ENCODE measurements at places on chromosomes 1 and 21. TPM values are rescaled to one million over a fixed set of nuclear protein-coding genes. Genes with fewer than 3 reads are reported as not detected.

DNA sequence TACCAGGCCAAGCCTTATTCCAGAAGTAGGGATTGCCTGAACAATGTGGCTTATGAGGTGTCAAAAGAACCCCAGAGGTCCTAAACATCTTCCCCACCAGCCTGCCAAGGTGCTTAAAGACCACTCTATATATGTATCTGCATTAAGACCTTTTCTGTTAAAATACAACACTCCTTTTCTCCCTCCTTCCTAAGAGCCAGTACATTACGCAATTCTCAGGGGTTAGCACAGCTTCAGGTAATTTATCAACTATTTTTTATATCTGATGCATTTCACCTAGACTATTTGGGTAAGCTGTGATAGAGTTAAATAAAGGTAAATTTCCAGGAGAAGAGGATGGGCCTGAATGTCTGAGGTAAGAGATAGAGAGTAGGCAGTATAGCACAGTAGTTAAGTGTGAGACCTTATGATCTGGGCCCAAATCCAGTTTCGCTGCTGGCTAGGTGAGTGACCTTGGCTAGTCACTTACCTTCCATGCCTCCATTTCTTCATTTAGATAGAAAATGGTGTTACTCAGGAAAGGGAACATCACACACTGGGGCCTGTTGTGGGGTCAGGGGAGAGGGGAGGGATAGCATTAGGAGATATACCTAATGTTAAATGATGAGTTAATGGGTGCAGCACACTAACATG is 5.1 kb upstream of the CCN1 start:
- ATAC-seq = no peak

GRCh38 chr1:61873581-61873980 is 131.3 kb downstream of the PATJ start:
- no peak for ATAC-seq

GRCh38 chr21:26087223-26087918 is 83.2 kb downstream of the APP start:
- peak; percentile 80 for ATAC-seq

DNA sequence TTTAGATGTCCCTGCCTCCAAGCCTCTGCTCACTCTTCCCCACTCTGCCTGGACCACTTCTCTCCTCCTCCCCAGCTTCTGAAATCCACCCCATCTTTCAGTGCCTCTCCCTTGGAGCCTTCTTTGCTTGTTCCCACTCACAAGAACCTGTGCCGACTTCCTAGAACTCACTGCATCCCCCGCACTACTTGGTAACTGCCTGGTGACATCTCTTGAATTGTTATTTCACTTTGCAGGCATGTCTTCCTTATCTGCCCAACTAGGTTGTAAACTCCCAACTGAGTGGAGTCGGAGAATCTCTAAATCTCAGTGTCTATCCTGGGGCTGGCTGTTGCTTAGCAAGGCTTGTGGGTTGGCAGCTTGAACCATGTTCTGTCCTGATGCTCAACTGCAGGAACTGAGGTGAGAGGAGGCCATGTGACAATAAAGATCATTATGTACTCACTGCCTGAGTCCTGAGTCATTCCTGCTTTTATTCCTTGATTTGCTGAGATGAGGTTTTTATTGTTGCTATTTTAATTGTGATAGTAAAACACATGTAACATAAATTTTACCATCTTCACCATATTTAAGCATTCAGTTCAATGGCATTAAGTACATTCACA is 3.9 kb downstream of the KPRP start:
- ATAC-seq = no peak

DNA sequence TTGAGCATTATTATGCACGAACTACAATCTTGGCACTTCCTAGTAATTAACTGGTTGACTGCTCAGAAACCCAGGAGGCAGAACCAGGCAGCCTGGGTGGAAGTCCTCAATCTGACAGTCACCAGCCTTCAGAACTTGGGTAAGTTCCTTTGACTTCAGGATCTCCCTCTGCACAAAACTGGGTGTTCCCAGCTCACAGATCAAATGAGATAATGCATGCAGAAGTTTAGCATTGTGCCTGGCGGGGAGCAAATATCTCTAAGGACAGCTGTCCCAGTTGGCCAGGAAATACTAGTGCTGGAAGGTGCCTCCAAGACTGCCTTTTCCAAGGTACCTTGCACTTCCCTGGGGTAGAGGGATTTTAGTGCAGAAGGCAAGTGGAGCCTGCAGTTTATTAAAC is 294.8 kb downstream of the PCP4 start:
- ATAC-seq = no peak

DNA sequence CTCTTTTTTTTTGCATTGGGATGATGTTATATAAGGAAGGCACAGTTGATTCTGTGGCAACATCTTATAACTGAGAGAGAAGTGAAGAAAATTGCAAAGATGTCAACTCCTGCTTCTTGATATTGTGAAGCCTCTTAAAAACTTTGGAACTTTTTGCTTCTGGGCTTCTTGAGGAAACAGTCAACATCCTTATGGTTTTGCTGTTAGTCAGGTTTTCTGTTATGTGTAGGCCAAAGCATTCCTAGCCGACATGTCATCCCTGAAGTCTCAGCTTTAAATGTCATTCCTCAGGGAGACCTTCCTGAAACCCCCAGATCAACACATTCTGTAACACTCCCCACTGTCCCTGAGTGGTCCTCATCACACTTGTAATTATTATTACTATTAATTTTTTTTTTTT is 12.6 kb downstream of the FALEC start:
- ATAC-seq = no peak

GRCh38 chr1:230781594-230781993 is 34.4 kb downstream of the CAPN9 start:
- ATAC-seq = peak; percentile 74

DNA sequence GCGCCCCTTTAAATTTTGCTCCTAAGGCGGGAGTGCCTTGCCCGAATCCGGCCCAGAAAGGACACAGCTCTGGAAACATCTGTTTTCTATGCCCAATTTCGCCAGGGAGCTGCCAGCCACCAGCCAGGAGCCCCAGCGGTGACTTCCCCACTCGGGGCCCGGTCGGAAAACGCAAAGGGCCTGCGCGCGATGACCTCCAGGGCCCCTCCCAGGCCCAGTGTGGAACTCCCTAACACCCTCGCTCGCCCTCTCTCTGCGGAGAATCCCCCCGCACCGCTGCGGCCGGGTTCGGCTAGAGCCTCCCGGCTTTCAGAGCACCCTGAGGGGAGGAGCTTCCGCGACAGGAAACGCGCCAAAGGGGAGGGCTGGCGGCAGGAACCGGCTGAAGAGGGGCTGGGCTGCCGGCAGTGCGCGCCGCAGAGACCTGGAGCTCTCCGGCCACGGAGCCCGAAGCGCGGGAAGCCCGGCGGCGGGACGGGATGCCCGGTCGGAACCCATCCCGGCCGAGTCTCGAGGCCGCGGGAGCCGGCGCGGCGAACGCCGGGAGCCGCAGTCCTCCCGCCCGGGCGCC is 505 bp downstream of the CLSPN start:
- peak; percentile 90 for ATAC-seq

DNA sequence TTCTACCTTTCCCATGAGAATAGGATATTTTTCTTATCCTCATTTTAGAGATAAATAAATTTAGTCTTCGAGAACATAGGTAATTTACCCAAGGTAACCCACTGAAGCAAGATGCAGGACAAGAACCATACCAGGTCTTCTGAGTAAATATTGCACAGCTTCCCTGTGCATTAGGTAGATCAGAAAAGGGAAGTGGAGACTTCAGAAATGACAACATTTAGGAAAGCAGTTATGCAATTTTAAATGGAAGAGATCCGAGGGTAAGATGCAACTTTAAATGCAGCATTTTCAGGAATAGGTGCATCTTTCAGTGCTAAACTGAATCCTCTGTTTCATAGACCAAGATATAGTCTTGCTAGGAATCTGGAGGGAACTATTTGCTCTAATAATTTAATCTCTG is 206.4 kb upstream of the SGIP1 start:
- ATAC-seq = no peak

The NID1 gene
- 0.05 TPM for total RNA-seq

The C21orf91 gene
- 26.1 TPM for total RNA-seq

The ERG gene
- not detected for total RNA-seq

Data from activated T-helper 17 cell treated with anti-CD3 and anti-CD28 coated beads, Interleukin-2, amount 50 U/mL, for 72 hours (primary cell).